ENCODE measurements at places on chromosomes 3 and 15.

- DNase-seq, result no peak
Observed at GRCh38 chr15:67005294-67005996, 60.0 kb upstream of the SMAD3 start.

DNA sequence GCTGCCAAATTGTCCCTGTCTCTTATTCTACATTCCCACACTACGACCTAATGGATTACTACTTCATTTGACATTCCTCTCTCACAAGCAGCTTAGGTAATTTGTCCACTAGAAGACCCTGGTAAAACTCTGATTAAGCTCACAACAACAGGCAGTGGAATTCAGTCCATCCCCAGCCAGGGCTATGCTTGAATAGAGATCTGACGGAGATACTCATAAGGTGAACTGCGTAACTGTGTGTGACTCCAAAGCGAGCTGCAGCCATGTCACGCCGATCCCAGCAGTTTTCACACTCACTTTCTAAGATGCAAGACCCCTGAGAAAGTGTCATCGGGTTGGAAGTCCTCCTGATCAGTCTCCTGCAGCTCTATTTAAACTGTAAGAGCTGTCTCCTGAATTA is 25.7 kb upstream of the ROBO2 start:
- no peak for DNase-seq

DNA sequence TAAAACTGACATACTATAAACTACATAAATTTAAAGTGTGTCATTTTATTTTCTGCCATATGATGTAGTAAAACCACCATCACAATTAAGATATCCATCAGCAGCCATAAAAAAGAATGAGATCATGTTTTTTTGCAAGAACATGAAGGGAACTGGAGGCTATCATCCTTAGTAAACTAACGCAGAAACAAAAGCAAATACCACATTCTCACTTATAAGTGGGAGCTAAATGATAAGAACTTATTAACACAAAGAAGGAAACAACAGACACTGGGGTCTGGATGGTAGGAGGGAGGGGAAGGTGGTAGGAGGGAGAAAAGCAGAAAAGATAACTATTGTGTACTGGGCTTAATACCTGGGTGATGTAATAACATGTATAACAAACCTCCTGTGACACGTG is 24.6 kb downstream of the CCDC14 start:
- DNase-seq, result no peak

DNA sequence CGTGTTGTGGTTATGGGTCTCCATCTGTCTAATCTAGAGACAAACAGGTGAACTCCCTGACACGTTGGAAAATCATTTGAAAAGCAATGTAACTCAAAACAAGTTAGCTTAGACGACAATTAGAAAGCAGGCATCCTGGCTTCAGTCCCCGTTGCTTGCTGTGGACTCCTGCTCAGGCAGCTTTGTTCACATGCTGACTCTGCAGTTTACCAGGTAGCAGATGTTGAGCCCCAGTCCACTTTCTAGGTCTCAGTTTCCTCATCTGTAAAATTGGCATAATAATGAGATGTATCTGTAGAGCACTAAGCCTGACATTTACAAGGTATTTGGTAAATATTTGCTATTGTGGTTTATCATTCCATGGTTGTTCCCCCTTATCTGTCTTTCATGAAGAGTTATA is 327.2 kb upstream of the CHRM5 start:
- no peak for DNase-seq

- DNase-seq, result no peak
Observed at GRCh38 chr15:84934942-84935729, 46.5 kb upstream of the PDE8A start.

DNA sequence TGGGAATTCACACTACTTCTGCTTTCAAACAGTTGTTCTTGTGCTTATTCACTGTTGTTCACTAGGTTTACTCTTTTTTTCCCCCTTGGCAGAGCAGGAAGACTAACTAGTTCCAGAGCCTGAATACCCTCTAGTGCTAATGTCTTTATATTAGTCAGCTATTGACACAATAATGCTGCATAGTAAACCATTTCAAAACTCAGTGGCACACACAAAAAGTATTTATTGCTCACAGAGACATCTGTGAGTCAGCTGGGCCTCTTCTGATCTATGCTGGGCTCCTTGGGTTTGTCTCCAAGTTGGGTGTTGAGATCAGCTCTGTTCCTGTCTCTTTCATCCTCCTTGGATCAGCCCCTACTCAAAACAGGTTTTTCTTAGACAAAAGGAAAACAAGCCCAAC is 51.1 kb downstream of the RSRC1 start:
- peak; percentile 73 for DNase-seq

GRCh38 chr3:43789028-43789427 is 98.3 kb downstream of the ABHD5 start:
- no peak for DNase-seq

GRCh38 chr3:113185194-113185835 is 26.0 kb upstream of the BOC start:
- no peak for DNase-seq

DNA sequence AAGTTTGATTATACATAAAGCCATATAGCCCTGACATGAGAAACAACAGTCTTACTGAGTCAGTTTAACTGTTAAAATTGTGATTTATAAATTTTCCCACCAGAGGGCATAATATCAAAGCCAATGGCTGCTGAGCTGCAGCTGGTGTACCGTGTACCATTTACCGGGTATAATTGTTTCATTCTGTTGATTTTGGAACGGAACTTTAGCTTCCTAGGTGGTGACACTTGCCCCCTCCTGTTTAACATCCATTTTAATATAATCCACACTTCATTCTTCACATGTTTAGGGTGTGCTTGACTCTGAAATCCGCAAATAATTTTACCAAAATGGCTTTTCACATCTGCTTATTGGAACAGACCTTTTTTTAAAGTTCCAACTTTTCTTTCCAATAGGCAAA is 72.8 kb downstream of the SLC9A9 start:
- peak; percentile 76 for DNase-seq

DNA sequence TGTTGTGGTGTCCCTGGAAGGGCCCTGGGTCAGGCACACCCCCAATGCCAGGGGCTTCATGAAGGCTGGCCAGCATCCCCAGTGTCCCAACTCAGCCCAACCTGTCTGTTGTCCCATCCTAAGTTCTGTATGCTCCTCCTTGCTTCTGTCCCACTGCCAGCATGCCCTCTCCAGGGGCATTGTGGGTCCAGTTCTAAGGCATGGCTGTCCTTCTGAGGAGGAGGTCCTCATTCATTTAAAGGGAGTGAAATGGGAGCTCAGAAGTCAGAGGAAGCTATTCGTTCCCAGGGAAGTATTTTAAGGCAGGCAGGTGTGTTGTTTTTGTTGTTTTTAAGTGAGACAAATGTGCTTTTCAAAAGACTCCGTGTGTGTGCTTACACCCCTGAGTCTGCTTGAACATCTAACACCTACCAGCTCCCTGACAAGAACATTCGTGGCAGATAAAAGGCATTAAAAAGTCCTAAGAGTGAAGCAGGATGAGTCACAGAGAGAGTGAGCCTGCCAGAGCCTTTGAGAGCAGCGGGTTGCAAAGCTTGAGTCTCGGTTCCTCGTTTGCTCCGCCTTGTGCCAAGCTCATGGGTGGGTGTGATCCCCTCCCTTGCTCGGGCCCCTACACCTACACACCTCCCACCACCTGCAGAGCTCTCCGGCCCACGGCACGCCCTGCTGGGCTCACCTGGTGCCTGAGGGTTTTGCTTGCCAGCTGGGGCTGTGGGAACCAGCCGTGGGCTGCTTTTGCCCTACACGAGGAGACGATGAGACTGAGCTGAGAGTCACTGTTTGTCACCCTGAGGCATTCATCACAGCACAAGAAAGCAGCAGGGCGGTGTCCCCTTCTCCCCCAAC is 183.4 kb upstream of the TOPAZ1 start:
- peak; percentile 82 for DNase-seq

GRCh38 chr3:148238421-148238821 is 459.3 kb upstream of the AGTR1 start:
- no peak for DNase-seq

DNA sequence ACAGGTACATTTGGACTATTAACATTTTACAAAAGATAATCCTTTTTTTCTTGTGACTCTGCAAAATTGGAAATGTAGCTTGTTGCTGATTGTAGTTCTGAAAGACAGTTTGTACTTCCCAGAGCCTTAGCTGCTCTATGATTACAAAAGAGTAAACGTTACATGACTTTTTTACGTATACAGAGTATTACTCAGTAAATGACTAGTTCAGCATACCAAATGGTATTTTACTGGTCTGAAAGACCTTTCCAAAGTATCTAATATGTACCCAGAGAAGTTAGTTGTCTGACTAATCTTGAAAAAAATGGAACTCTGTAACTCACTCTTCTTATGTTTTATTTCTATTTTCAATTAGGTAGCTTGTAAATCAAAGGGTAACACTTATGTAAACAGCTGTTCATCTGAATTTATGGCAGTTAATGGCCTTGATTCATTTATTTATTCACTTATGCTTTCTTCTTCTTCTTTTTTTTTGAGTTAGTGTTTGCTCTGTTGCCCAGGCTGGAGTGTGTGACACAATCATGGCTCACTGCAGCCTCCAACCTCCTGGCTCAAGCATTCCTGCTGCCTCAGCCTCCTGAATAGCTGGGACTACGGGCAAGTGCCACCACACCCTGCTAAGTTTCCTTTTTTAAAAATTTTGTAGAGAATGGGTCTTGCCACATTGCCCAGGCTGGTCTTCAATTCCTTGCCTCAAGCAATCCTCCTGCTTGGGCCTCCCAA is 151.7 kb downstream of the C3orf38 start:
- DNase-seq, result no peak

DNA sequence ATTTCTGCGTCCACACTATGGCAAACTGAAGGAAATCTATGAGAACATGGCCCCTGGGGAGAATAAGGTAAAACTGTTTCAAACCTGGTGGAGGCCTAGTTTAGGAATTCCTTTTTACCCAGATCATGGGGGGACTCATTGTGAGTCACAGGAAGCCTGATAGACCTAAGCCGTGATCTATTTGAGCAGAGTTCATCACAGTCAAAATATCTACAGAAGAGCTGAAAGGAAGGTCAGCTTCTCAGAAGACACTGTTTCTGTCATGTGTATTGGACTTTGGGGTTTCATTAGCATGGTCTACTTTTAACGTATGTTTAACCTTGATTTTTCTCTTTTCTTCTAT is 1.3 kb downstream of the PSMD2 start:
- DNase-seq, result peak; percentile 6

- DNase-seq, result no peak
Observed at GRCh38 chr3:164748626-164749025, 329.7 kb downstream of the SI start.

DNA sequence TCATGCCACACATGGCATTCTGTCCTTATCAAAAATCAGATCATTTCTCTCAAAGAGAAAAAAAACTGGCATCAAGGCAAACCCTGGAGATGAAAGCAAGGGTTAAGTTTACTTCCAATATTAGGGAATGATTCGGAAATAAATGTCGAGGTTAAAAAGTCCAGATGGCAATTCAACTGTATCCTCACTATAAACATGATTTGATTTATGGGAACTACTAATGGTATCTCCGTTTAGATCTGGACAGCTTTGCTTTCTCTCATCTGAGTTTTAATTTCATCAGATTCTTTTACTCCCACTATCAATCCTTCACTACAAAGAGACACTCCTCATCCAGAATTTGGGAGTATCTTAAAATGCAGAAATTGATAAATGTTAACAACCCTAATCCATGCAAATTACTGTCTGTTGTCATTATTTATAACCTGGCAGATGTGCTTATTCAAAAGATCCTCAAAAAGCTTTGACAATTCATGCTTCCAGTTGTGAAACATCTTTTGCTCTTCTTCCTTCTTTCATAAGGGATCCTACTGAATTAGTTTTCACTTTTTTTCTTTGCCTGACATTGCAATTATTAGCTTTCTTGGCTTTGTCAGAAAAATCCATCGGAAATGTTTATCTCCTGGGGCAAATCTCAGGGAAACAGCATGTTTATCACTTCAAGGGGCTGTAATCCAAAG is 903.2 kb downstream of the MCTP2 start:
- no peak for DNase-seq

GRCh38 chr3:123347691-123348264 is 101.1 kb downstream of the ADCY5 start:
- no peak for DNase-seq

DNA sequence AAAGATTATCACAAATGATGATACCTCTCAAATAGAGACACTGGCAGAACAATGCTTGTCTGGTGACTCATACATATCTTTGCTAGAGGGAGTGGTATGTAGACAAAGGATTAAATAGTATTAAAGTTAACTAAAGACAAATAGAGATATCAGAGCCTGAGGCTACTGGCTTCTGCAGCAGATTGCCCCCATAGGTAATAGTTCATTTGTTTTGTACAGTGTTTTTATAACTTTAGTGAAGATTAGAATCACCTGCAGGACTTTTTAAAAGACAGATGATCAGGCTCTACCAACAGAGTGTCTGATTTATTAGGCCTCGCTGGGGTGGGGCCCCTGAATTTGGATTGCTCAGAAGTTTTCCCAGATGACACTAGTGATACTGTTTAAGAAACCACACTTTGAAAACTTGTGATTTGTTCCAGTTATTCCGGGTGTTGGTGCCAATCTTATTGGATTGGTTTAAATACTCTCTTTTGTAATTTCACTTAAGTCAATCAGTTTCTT is 96.4 kb downstream of the NAALADL2 start:
- peak; percentile 25 for DNase-seq

DNA sequence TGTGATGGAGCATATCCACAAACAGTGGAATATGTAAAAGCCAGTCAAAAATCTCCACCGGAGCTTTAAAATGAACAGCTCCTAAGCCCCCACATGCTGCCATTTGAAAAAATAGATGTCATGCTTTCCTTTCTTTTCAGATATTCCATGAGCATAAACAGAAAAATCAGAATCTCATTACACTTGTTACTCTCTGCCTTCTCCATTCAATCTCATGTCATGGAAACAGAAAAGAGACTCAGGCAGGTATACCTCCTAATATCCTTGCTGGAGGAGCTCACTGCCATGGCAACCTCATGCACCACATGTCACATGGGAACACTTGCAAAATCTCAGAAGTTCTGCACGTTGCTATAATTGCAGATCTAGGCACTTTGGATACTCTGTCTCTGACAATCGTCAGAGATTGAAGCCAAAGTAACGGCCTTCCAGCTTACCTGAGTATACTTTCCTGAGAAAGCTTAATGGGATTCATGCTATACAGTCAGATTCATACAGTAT is 317.0 kb upstream of the ADAMTS9 start:
- DNase-seq, result no peak

DNA sequence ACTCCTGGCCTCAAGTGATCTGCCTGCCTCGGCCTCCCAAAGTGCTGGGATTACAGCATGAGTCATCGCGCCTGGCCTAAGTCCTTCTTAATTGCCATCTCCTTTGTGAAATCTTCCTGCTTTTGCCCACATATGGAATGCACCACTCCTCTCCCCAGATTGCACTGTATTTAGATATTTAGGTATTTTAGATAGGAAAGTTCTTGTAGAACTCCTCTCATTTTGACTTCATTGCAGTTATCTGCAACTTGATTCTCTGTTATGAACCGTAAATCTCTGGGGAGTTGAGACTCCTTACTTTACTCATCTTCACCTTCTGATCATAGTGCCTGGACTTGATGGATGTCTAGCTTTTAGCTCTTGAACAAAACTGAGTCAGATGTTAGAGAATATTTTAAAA is 150.7 kb downstream of the AKAP13 start:
- no peak for DNase-seq

- DNase-seq, result no peak
Observed at GRCh38 chr3:45508483-45509037, 86.0 kb upstream of the LIMD1 start.
